Left cardiac atrium (tissue), 4 donors: ENCODE measurements at places on chromosomes 3 and 15. TPM values are rescaled to one million over a fixed set of nuclear protein-coding genes. Genes with fewer than 3 reads are reported as not detected.

GRCh38 chr3:52494886-52495495, at the start of gene STAB1:
TSS of gene STAB1 (plus strand) at chr3:52495338. CDS start at chr3:52495414, 76 bp downstream.
- peak; percentile 88 for DNase-seq

DNA sequence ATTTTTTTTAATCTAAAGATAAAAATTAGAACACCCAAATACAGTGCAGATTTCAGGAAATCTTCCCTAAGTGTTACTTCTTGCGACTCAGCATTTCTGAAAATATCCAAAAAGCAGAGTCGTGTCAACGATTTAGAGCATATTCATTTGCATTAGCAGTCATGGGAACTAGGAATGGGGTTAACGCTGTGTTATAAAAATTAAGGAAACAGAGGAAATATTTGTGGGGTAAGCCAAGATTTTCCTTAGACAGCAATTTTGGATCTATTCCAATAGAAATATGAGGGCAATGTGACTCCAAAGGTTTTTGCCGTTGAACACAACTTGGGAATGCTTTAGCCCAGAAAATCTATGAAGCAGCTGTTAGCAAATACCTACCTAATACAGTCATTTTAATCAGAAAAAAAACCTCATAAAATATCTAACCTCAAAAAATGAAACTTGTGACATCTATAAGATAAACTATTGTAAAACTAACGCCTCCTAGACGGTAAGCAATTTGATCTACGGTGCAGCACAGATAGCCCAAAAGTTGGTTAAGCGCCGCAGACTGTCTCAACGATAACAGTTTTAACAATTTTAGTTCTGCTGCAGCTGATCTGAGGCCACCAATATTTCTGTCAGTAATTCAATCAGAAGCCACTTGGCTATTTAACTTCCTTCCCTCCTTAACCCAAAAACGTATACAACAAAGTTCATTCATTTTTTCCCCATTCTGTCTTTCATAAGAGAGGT, 5.8 kb upstream of the ATP11B start:
- DNase-seq, result no peak

GRCh38 chr15:86526938-86527690, 447.4 kb downstream of the AGBL1 start:
- no peak for DNase-seq

The ASB14 gene
- total RNA-seq, result not detected

DNA sequence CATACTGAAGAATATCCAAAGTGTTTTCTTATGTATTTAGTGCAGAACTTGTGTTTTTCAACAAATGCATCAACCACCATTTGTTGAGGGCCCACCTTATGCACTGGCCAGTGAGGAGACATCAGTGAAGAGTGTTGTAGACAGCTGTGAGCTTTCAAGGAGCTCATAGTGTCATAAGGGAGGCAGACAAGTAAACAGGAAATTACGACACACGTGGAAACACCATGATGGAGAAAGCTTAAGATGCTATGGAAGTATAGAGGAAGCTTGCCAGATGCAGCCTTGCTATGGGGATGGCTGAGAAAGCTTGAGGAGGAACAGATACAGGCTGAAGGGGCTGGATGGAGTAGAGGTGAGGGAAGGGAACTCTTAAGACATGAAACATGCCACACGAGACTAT, 50.8 kb upstream of the PSMD6 start:
- DNase-seq, result no peak

The SYNPR gene
- total RNA-seq, result 5.3 TPM

GRCh38 chr3:56323986-56324420, 144.3 kb downstream of the ERC2 start:
- peak; percentile 21 for DNase-seq

- no peak for DNase-seq
Measured at GRCh38 chr3:32197991-32198390, 40.5 kb upstream of the CMTM8 start.

- no peak for DNase-seq
Measured at GRCh38 chr3:160765211-160765610, 9.2 kb downstream of the PPM1L start.

GRCh38 chr3:17908399-17909191, 166.2 kb upstream of the TBC1D5 start:
- DNase-seq, result no peak

- no peak for DNase-seq
Measured at GRCh38 chr15:89770041-89770440, 6.1 kb upstream of the MESP2 start.

The CERS3 gene
- 0.18 TPM for total RNA-seq

The PLCB2 gene
- total RNA-seq, result 13.5 TPM

The STRC gene
- total RNA-seq, result 0.18 TPM

GRCh38 chr3:103006526-103007183, 571.8 kb downstream of the ZPLD1 start:
- no peak for DNase-seq

GRCh38 chr3:51426921-51427320, 35.8 kb downstream of the RBM15B start:
- no peak for DNase-seq

The SLCO2A1 gene
- 67.6 TPM for total RNA-seq

DNA sequence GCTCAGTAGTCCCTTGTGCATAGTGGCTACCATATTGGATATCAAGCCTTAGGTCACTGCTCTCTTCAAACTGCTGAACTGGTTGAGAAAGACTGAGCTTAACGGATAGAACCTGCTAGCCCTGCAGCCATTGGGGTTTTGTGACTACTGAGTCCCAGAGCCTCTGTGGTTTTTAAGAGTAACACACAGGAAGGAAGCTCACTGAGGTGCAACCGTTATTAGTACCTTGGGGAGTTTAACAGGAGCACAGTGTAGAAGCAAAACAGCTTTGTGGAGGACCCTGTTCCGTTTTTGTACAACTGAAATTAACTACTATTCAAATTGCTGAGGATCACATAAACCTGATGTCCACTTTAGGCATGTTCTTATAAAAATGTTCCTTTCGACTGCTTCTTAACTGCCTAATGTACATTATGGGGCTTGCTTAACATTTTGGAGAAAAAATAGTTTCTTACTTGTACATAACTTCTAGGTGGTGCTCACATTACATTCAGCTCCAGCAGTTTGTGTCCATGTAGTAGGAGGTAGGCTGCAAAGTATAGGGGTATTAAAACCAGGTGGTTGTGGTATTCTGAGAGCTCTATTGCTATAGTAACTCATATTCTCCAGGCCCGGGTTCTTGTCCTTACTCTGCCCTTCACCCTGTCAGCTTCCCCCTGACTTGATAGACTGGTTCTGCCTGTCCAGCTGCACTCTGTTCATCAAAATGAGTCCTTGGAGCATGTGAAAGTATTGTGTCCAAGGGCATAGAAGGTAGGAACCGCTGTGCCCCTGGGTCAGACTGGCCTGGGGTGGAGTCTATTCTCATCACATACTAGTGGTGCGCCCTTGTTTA, 17.3 kb downstream of the PXK start:
- DNase-seq, result no peak

DNA sequence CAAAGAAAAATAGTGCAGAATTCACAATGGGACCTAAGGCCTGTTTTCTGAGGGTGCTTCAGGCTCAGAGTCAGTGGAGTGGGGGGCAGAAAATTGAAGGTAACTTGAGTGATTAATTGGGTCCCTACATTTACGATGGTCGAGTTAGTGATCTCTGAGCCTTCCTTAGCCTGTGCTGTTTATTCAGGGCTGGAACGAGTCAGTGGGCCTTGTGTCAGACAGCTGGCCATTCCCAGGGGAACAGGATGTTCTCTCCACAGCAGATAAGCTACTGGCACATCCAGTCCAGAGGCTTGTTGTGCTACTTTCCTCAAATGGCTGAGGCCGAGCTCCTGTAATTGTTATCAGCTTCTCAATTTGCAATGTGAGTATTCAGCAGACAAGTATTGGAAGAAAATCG, 29.2 kb upstream of the CNTN3 start:
- DNase-seq, result peak; percentile 54

- DNase-seq, result peak; percentile 50
Measured at GRCh38 chr3:196684548-196685407, 27.3 kb downstream of the CEP19 start.

GRCh38 chr3:82474711-82475110, 713.3 kb upstream of the GBE1 start:
- no peak for DNase-seq

GRCh38 chr15:48925714-48926223, 38.0 kb downstream of the SHC4 start:
- no peak for DNase-seq

DNA sequence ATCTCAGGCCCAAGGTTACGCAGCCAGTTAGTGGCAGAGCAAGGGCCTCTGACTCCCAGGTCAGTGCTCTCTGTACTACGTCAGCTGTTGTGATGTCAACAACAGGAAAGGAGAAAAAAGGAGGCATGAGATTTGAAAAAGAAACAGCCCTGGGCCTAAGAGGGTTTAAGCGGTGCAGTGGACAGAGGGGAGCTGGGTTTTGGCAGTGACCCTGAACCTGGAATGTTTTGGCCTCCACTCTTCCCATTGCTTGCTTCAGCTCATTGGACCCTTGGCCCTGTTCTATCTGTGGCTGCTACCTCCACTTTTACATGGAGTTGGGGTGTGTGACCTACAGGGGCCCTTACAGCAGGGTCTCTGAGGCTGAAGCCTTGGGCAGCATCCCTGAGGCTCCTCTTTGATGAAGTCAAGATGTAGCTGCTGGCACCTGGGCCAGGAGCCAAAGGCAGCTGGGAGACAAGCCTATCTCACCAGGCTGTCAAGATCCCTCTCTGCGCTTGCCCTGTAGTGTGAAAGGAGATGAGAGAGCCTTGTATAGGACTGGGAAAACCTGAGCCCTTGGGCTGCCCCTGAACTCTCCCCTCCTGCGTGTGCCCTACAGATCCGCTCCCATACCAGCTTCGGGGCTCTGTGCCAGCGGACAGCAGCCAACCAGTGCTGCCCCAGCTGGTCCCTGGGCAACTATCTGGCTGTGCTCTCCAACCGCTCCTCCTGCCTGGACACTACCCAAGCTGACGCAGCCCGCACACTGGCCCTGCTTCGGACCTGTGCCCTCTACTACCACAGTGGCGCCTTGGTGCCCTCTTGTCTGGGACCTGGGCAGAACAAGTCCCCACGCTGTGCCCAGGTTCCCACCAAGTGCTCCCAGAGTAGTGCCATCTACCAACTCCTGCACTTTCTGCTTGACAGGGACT, 8.7 kb downstream of the DISP2 start:
- peak; percentile 84 for DNase-seq

- DNase-seq, result no peak
Measured at GRCh38 chr15:31222773-31223341, 103.8 kb upstream of the KLF13 start.

The RPUSD2 gene
- total RNA-seq, result 7.9 TPM

GRCh38 chr3:188261011-188261410, 107.1 kb downstream of the LPP start:
- DNase-seq, result no peak

GRCh38 chr3:119219069-119219468, 21.6 kb downstream of the B4GALT4 start:
- no peak for DNase-seq

DNA sequence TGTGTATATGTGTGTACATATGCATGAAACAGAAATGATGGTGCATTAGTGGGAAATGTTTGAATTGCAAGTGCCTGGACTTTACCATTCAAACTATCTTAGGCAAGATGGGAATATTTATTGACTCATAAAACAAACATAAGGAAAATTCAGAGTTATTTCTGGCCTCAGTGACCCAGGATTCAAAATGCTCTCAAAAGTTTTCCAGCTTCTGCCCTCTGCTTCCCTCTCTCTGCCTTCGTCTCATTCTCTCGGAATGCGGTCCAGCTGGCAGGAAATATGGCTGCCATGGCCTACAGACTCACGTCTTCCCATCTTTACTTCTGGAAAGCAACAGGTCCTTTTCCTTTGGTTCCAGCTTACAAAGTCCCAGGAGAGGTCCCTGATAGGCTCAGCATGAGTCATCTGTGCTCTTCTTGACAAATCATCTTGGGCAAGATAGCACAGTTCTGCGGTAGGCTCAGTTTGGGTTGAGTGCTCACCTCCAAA, 8.7 kb upstream of the ZNF774 start:
- peak; percentile 49 for DNase-seq

DNA sequence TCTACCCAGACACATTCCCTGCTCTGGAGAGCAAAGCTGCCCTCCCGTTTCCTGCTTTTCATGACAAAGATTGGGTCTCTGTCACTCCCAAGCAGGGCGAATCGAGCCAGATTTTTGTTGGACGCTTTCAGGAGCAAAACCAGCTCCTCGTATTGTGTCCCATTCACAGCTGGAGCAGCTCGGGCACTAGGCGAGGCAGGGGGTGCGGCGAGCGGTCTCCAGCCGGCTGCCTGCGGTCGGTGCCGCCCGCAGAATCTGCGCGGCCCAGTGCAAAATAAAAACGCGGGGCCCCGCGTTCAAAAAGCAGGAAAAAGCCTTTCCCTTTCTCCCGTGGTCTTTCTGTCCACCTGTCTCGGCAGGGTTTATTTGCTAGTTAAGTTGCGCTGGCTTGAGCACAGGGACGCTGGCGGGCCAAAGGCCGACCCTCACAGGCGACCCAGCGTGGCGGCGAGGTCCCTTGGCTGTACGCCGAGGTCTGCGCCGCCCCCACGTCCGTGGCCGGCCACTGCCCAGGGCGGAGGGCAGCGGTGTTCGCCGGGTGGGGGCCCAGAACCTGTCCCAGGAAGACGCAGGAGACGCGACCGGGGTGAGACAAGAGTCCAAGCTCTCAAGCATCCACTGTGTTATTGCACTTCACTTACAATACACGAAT, 71.2 kb downstream of the CYP19A1 start:
- DNase-seq, result no peak

- DNase-seq, result no peak
Measured at GRCh38 chr15:29542994-29543393, 273.4 kb upstream of the NSMCE3 start.

GRCh38 chr15:27481768-27482167, 510.8 kb downstream of the GABRG3 start:
- DNase-seq, result no peak

The OR5K2 gene
- not detected for total RNA-seq
